ENCODE measurements at places on chromosomes 1 and 21.
A peak's percentile ranks its signal among the peaks of the same experiment; 100 is the strongest.

DNA sequence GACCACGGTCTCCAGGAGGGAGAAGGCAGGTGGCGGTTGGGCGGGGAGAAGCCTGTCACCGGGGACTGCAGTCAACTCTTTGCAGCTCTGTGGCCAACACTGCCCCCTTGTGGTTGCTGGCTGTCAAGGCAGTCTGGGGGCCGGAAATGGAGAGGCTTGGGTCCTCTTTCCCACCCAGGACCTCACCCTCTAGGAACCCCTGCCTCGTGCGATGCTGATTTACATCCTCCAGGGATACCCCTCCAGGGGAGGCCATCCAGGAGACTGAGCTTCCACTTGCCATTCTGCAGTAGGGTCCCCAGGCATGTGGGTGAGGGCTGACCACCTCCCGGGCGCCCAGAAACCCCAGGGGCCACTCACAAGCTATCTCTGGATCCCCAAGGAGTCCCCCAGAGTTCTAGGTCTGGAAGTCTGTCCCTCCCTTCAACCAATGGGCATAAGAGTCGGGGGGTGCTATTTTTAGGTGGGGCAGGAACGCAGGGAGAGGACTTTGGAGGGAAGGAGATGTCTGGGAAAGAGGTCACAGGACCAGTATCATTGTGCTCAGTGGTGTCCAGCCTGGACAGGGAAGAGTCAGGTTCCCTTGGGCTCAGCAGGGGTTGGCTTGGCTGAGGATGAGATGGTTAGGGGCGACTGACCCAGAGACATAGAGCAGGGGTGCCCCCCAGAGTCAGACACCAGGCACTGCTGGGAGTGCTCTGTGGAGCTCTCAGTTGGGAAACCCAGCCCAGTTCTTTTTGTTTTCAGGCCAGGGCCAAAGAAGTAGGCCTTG is 7.1 kb upstream of the GPR61 start:
- peak; percentile 95 for DNase-seq

- no peak for DNase-seq
Observed at GRCh38 chr1:41766041-41766440, 152.7 kb downstream of the HIVEP3 start.

- no peak for DNase-seq
Observed at GRCh38 chr1:211891708-211892107, 61.1 kb upstream of the LPGAT1 start.

GRCh38 chr1:980137-980571 is 1.7 kb downstream of the PERM1 start:
- no peak for DNase-seq

DNA sequence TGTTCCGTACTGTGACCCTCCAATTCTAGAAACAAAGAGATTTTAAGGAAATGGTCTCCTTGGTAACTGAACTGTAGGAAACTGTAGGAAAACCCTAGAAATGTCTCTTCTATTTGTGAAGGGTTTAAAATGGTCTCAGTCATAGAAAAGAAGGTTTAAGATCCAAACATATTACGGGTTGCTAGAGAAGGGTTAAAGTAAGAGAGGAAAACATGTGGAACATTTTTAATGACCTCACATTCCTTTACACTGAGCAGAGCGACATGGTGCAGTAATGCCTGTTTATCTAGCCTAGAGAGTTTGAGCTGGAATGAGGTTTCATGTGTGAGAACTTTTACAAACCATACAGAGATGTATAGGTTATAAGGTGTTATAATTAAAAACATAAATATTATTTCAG is 36.9 kb upstream of the C1orf105 start:
- no peak for DNase-seq

DNA sequence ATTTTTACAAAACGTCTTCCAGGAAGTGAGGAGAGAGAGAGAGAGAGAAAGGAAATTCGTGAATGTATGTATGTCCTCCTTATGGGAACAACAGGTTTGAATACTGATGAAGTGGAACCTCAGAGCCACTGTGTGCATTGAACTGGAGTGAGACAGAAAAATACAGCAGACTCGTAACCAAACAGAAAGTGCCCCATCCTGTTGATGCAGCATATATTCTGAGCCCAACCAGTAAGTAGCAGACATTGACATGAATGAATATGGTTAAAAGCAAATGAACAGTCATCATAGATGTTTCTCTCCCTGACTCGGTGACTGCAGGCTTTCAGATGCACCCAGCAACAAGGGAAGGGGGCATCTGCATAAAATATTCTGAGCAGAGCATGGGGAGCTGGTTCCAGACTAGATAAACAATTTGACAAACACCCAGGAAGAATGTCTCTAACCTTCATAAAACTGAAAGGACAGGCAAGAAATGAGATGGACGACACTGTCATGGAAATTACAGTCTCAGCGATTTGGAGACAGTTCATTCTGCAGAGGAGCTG is 471.0 kb upstream of the PBX1 start:
- DNase-seq: no peak

DNA sequence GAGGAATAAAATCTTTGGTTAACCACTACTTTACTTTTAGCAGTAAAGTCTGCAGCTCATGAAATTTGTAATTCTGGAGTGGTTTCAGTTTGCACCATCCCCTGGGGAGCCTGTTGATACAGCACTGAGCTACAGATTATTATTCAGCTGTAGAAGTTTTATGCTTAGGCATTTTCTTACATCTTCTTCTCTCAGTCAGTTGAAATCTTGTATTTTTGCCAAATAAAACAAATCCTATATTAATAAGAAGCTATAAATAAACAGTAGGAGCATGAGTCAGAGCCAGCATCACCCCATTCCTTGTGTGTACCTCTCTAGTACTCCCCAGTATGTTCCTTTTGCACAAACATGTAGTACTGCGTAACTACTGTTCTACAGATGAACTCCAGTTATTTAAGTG is 118.9 kb downstream of the ATF6 start:
- DNase-seq: no peak

DNA sequence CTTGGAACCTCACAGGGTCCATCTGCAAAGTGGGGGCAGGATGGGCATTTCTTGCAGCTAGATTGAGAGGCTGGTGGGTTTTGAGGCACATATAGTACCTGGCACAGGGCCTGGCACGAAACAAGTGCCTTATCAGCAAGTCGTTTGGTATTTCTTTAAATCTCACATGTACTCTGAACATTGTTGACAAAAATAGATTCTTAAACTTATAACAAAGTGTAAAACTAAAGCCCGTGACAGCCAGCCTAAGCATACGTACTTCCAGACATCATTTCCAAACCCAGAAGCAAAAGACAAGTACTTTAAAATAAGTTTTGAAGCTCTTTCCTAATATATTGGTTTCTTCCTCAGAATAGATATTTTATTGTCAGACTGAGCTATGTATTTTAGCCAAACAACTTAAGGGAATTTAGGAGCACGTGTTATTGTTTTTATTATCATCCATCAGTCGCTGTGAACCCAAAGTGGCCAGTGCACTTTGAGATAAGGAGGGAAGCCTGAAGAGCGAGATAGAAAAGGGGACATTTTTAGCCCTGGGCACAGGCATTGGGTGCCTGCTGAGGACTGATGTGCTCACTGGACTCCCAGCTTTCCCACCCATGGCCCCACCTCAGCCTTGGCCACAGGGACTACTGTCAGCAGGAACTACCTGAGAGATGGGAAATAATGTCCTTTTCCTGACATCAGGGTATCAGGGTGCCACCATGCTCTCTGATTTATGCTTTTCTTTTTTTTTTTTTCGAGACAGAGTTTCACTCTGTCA is 3.0 kb downstream of the FBLIM1 start:
- DNase-seq: no peak

GRCh38 chr1:6094801-6095505 is 49.3 kb downstream of the KCNAB2 start:
- peak; percentile 0 for DNase-seq

DNA sequence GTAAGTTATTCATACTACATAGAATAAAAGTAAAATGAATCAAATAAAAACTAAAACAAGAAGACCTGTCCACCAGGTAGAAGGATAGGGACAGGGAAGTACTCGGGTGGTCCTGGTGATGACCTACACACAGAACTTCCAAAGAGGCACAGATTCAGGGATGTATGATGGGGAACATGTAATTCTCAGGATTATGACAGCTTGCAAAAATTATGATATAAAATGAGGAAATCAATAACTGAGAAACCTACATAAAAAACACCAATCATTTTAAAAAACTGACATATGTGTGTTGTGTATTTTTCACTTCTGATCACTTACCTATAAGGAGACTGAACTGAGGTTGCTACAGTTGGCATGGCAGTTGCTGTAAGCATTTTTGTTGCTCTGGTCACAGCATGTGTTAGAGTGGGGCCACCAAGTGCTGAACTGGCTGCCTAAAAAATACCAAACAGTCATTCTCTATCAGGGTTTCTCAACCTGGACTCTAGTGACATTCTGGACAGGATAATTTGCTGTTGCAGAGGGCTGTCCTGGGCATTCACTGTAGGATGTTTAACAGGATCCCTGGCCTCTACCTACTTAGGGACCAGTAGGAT is 73.8 kb downstream of the USP24 start:
- DNase-seq: no peak

- no peak for DNase-seq
Observed at GRCh38 chr21:43193651-43194302, 25.0 kb downstream of the CRYAA start.

DNA sequence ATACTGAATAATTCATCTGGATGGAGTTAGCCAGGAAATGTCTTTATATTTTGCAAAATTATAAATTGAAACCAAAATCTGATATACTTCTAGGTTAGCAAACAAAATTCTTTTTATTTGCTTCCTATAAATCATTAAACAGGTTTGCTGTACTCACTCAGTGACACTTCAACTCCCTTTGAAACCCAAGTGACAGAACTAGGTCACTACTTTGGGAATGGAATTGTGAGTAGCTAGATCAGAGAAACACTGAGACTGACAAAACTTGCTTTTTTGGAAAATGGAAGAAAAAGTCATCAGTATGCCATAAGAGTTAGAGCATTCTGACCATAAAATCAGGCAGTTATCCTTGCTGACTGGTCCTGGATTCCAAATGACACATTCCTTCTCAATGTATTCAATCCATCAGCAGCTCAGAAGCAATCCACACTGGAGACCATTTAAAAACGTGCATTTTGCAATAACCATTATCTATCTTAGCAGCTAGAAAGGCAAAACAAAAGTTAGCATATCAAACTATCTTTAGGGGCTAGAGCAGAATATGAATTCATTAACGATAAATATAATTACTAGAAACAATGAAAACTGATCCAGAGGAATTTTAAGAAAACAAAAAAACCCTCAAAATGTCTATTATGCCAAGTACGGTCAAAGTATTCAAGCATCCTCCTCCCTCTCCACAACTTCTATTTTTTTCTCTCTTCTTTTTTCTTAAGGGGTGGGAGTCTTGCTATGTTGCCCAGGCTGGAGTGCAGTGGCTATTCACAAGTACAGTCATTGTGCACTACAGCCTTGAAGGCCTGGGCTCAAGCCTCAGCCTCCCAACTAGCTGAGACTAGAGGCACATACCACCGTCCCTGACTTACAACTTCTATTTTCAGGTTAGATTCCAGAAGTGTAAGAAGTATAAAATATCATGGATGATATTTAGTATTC is 60.1 kb downstream of the HNRNPR start:
- no peak for DNase-seq

DNA sequence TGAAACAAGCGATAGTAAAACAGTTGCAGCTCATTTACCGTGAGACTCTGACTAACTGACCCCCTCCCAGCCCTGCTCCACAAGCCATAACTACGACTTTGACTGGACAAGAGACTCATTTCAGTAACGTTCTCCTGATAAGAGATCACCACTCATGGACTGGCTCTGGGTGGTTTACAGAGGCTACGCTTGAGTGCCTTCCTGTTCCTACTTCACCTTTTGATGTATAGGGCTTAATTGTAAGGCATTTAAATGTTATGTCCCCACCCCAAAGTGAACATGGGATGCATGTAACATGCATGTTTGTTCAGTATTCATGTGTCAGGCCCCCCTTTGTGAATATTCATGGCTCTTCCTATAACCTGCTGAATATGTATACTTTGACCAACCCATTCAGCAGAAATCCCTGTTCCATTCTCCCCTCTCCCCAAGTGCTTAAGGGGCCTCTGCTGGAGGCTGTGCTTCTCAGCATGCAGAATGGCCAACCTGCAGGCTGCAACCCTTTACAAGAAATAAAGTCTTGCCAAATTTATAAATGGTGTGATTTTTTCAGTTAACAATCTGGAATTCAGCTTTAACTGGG is 50.7 kb upstream of the SPOCD1 start:
- DNase-seq: no peak

DNA sequence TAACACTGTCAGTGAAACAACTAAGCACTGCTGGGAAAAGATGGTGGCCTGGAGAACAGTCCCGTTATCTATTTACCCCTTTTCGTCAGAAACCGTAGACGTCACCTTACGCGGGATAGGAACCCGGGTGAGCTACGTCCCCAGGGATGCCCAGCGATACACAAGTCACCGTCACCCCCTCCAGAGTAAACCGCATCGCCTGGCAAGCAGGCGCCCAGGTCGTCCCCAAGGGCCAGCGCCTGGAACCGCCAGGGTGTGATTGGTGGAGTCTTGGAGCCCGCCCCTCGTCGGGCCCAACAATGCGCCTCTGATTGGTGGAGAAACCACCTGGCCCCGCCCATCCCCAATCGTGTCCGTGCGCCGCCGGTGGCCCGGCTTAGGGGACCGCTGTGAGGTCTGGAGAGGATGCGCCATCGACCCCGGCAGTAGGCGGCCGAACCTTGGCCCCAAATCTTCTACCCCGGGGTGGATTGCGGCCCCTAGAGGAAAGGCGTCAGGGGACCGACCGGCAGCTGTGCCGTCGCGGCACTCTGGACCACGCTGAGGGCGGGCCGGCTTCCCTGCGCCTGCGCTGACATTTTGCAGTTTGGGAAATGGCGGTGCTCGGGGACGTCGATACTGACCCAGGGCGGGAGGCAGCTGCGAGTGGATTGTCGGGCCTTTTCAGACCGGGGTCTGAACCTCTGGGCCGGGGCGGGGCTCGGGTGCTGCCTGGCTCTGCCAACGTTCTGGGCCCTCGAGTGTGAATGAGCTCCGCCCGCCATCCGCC is 34.4 kb downstream of the SLC2A1 start:
- peak; percentile 95 for DNase-seq

DNA sequence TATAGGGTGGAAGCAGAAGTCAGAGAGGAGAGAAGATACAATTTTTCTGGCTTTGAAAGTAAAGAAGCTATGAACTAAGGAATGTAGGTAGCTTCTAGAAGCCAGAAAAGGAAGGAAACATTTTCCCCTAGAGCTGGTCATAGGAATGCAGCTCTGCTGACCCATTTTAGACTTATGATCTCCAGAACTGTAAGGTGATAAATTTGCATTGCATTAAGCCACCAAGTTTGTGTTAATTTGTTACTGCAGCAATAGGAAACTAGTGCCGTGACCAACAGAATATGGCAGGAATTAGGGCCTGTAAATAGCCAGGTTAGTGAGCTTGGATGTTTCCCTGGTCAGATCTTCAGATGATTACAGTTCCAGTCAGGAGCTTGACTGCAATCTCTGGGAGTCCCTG is 244.3 kb upstream of the C1orf105 start:
- no peak for DNase-seq

- DNase-seq: no peak
Observed at GRCh38 chr1:81496349-81496748, 304.4 kb upstream of the ADGRL2 start.

GRCh38 chr1:151124763-151125403 is 21.5 kb downstream of the SEMA6C start:
- no peak for DNase-seq

Data from stimulated activated CD4-positive, alpha-beta T cell treated with anti-CD3 and anti-CD28 coated beads, Interleukin-2, amount 100 ng/mL, for 24 hours (primary cell).